Urinary bladder (tissue), 4 donors: ENCODE measurements at places on chromosomes 11 and 22. TPM values are rescaled to one million over a fixed set of nuclear protein-coding genes. Genes with fewer than 3 reads are reported as not detected.
A peak's percentile ranks its signal among the peaks of the same experiment; 100 is the strongest.

The TMEM191B gene
- not detected for total RNA-seq

The CYP2D6 gene
- total RNA-seq = 0.48 TPM

The SCYL1 gene
- 43.4 TPM for total RNA-seq

The GLYAT gene
- total RNA-seq = not detected

The MMP12 gene
- total RNA-seq = 3.8 TPM

The DEUP1 gene
- 0.16 TPM for total RNA-seq

The MS4A4A gene
- total RNA-seq = 31.9 TPM

The C11orf97 gene
- total RNA-seq = not detected

The OR6A2 gene
- 0.85 TPM for total RNA-seq

The SEC14L6 gene
- total RNA-seq = 1.2 TPM

The KRTAP5-10 gene
- total RNA-seq = not detected

The CARD16 gene
- 16.2 TPM for total RNA-seq

The SLC35F2 gene
- total RNA-seq = 5.1 TPM

The BCO2 gene
- 24.5 TPM for total RNA-seq

DNA sequence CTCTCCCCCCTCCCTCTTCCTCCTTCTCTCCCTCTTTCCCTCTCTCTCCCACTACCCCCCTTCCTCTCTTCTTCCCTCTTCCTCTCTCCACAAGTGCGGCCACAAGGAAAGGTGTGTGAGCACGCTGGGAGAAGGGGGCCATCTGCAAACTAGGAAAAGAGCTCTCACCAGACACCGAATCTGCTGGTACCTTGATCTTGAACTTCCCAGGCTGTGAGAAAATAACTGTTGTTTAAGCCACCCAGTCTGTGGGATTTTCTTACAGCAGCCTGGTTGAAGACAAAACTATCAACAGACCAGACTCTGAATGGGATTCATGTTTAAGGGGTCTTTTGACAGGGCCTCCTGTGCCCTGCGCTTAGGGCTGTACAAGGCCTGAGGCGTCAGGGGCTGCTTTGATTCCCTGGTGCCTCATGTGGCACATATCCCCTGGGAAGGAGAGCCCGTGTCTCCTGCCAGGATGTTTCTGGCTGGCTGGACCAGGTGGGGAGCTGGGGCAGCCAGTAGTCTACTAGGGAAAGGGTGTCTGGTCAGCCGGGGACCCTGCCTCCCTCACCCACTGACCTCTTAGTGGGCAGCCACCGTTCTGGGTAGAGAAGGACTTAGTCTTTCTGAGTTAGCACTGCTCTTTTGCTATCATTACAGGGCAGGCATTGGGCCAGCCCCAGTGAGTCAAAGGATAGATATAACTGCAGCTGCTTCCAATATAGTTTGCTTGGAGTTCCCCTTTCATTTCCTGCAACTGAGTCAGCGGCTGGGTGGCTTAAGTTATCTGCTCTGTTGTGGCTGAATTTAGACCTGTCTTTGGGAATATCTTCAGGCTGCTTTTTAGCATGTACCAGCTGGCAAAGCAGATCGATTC lies 6.2 kb downstream of the PANX1 start:
- no peak for DNase-seq

GRCh38 chr11:62295504-62295903 lies 3.4 kb downstream of the SCGB1D4 start:
- peak; percentile 4 for DNase-seq

- DNase-seq = no peak
Measured at GRCh38 chr22:38614332-38615063, 41.7 kb downstream of the FAM227A start.

DNA sequence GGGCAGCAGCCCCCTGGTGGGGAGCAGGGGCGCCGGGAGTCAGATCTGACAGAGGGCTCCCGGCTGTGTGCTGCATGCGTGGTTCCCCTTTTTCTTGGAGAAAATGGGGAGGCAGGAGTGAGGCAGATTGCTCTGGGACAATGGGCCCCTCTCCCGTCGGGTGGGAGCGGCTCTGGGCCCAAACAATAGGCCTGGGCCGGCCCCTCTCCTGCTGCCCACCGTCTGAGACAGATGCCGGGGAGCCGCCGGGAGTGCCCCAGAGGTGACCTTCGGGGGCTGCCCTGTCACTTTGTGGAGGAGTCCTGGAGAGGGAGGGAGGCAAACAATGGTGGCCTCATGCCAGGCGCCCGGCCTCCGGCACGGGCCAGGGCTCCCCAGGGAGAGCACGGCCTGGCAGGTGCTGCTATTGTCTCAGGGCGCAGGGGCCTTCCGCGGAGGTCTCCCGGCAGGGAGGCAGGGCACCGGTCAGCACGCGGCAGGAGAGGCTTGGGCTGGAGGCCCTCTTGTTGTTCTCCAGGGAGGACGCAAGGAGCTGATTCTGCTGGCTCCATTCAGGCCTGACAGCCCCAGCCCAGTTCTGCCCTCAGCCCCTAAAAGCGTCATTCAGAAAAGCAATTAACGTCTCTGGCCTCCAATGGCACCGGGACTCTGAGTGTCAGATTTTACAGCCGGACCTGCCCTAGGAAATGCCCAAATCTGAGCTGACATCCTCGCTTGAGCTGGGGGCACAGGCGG lies 44.8 kb downstream of the SMIM38 start:
- no peak for DNase-seq

DNA sequence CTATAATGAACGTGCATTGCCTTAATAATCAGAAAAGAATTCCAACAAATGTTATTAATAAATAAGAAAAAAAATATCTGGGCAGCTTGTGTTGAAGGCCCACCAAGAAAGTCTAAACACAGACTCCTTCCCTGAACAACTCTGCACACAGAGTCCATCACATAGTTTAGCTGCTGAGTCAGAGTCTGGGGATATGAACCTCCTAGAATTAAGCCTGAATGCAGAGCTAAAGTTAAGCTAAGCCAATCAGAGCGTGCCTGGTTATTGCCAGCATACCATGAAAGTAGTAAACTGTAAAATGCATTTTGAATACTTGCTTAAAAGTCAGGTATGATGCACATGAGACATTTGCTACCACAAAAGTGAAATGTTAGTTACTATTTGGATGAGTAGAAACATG lies 25.6 kb upstream of the TENM4 start:
- no peak for DNase-seq

- no peak for DNase-seq
Measured at GRCh38 chr11:121048464-121049233, 24.7 kb downstream of the TBCEL start.

GRCh38 chr11:5269715-5270147 lies at the start of gene HBE1:
Gene HBE1, minus strand, starts transcription at chr11:5269945. Its CDS starts 55 bp downstream, at chr11:5269890.
- no peak for DNase-seq

DNA sequence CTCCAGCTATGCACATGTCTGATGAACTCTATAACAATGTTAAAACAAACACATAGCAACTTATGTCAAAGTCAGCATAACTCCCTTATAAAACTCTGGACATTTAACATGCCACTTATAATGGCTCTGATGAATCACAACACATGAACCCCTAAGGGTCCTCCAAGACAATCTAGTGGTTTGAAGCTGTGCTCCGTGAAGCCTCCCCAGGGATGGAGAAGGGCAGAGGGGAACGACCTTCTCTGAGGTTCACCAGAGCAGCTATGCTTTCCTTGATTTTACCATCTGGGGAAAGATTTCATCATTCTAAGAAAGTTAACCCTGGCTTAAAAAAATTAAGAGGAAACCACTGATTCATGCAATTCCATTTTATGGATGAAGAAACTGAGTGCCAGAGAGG lies 84.4 kb downstream of the MPPED2 start:
- DNase-seq = no peak

GRCh38 chr11:17560281-17561110 lies 13.4 kb downstream of the OTOG start:
- no peak for DNase-seq

DNA sequence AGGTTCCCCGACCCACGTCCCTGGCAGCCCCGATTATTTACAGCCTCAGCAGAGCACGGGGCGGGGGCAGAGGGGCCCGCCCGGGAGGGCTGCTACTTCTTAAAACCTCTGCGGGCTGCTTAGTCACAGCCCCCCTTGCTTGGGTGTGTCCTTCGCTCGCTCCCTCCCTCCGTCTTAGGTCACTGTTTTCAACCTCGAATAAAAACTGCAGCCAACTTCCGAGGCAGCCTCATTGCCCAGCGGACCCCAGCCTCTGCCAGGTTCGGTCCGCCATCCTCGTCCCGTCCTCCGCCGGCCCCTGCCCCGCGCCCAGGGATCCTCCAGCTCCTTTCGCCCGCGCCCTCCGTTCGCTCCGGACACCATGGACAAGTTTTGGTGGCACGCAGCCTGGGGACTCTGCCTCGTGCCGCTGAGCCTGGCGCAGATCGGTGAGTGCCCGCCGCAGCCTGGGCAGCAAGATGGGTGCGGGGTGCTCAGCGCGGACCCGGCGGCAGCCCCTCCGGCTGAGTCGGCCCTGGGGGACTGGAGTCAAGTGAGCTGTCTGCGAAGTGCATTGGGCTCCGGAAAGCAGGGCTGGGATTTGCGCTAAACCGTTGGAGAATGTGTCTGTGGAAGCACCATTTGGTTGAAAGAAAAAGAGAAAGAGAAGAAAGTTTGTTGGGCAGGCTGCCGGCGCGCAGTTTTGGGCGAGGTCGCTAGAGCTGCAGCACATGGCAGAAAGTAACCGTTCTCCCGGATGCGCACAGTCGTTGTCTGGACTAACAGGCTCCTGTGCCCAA lies at the start of gene CD44:
Gene CD44, plus strand, starts transcription at position 229 of the 779 bp plus-strand sequence. Its CDS starts 133 bp downstream, at position 362.
- no peak for DNase-seq

GRCh38 chr11:37402663-37403062 lies 804.6 kb upstream of the RAG2 start:
- DNase-seq = no peak

GRCh38 chr11:78203184-78203583 lies 14.5 kb downstream of the USP35 start:
- no peak for DNase-seq

DNA sequence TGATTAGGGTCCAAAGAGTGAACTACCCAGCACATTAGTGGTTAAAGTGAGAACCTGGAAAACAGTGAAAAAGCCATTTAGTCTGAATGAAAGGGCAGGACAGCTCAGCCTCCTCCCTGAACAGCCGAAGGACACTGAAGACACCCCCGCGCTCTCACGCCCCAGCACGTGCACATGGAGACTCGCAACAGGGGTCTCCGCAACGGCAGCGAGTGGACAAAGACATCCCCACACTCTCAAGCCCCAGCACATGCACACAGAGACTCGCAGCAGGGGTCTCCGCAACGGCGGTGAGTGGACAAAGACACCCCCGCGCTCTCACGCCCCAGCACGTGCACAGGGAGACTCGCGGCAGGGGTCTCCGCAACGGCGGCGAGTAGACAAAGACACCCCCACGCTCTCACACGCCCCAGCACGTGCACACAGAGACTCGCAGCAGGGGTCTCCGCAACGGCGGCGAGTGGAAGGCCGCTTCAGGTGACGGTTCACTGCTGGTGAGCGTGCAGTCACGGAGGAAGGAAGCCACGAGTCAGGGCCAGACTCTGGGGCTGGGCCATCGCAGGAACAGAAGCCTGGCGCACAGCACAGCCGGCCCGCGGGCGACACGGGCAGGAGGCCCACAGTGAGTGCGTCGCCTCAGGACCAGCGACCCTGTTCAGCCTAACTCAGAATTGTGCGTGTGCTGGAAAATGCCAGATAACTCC lies 43.6 kb downstream of the BRD1 start:
- no peak for DNase-seq

DNA sequence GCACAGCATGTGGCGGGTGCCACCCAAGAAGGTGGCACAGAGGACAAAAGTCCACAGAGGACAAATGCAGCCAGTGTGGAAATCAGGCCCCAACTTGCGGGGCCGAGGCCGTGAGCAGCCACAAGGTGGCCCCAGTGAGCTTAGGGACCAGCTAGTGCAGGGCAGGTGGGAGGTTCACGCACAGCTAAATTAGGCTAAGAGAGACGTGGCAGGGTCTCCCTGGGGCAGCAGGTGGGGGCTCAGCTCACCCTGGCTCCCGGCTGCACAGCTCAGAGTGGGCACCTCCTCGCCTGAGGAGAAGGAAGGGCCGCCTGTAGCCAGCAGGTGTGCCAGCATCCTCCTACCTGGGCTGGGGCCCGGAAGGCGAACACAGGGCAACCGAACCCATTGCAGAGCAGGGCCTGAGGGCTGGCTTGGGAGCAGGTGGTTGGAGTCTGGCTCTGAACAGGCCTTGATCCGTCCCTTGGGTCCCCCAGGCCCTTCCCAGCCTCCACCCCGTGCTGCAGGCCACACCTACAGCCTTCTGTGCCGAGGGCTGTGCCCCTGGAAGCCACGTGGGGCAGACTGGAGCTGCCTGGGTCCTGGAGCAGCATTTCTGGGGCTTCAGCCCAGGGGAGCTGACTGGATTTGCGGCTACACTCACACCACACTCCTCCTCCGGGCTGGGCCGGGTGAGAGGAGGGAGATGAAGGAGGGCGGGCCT lies 26.1 kb upstream of the CELSR1 start:
- no peak for DNase-seq

- DNase-seq = no peak
Measured at GRCh38 chr22:23180893-23181720, 798 bp downstream of the BCR start.

DNA sequence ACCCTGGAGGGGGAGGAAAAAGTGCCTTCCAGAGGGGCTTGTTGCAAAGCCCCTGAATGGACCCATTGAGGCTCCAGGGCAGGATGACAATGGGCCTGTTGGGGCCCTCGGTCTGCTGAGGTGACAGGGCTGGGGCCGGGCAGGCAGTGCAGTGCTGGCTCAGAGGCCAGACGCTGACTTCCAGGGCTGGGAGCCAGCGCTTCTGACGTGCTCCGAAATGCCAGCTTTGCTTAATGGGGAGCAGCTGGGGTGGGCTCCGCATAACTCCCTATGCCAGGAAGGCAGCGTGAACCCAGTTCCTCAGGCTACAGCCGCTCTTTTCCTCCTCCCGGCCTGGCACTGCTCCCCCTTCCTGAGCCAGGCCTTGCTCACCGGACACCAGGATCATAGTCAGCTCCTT lies 17.7 kb downstream of the NAV2 start:
- DNase-seq = no peak
